ENCODE measurements at places on chromosomes 7 and 10. TPM values are rescaled to one million over a fixed set of nuclear protein-coding genes. Genes with fewer than 3 reads are reported as not detected.
A peak's percentile ranks its signal among the peaks of the same experiment; 100 is the strongest.

MAGI2 gene
- total RNA-seq: 0.14 TPM

ZNF716 gene
- not detected for total RNA-seq

PNLIPRP2 gene
- not detected for total RNA-seq

SRRM3 gene
- not detected for total RNA-seq

SLC39A12 gene
- total RNA-seq: not detected

GUSB gene
- total RNA-seq: 73.5 TPM

PHKG1 gene
- 2.3 TPM for total RNA-seq

LAMB4 gene
- not detected for total RNA-seq

GPC2 gene
- total RNA-seq: 12.6 TPM

GRCh38 chr7:4998910-4999309 lies 39.9 kb upstream of the MMD2 start:
- no peak for DNase-seq
- H3K4me1 ChIP-seq: peaks cover 1% of the 10 kb centered on the region
- H3K27ac ChIP-seq: no peak overlapping the region
- H3K36me3 ChIP-seq: peaks cover 21% of the 10 kb centered on the region
- no peaks in the 10 kb centered on the region for H3K27me3 ChIP-seq

- no peaks in the 10 kb centered on the region for H3K4me1 ChIP-seq
- no peaks in the 10 kb centered on the region for H3K27me3 ChIP-seq
- no peak overlapping the region for H3K4me3 ChIP-seq
- no peak overlapping the region for H3K27ac ChIP-seq
- DNase-seq: no peak
These were observed 152.7 kb downstream of the CUX1 start for GRCh38 chr7:101969997-101970585.

DNA sequence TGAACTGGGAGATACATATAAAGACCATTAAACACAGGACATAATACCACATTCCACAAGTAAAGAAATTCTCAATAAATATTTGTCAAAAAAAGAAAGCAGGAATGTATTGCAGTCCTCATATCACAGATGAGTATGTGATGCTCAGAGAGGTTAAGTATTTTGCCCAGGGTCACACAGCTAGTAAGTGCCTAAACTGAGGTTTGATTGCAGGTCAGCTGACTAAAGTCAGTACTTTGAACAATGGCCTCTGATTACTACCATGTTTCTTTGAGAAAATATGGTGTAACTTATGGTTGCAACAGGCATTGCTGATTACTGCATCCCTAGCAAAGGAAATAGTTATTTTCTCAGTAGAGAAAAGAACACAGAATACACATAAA lies 267.1 kb downstream of the ELMO1 start:
- H3K4me3 ChIP-seq: no peak overlapping the region
- peak overlapping the region; percentile 36 for H3K27ac ChIP-seq
- H3K4me1 ChIP-seq: peaks cover 9% of the 10 kb centered on the region
- no peak for DNase-seq
- peaks cover 16% of the 10 kb centered on the region for H3K36me3 ChIP-seq

DNA sequence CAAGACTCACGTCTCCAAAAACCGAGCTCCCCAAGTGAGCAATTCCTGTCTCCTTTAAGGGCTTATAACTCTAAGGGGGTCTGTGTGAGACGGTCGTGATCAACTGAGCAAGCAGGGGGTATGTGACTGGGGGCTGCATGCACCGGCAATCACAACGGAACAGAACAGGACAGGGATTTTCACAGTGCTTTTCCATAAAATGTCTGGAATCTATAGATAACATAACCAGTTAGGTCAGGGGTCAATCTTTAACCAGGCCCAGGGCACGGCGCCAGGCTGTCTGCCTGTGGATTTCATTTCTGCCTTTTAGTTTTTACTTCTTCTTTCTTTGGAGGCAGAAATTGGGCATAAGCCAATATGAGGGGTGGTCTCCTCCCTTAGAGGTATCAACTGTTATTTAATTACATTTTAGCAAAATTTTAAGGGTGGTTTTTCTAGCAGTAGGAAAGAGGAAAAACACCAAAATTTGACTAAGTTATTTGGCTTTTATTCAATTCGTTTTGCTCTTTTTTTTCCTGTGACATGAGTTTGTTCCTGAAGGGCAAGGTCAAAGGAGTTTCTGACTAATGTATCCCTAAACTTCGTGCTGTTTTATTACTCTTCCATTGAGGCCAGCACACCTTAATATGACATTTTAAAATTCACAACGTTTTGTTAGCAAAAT lies 121.4 kb upstream of the SEC61G start:
- no peak overlapping the region for H3K27ac ChIP-seq
- H3K4me1 ChIP-seq: no peaks in the 10 kb centered on the region
- H3K27me3 ChIP-seq: no peaks in the 10 kb centered on the region
- H3K4me3 ChIP-seq: no peak overlapping the region
- no peak for DNase-seq

DNA sequence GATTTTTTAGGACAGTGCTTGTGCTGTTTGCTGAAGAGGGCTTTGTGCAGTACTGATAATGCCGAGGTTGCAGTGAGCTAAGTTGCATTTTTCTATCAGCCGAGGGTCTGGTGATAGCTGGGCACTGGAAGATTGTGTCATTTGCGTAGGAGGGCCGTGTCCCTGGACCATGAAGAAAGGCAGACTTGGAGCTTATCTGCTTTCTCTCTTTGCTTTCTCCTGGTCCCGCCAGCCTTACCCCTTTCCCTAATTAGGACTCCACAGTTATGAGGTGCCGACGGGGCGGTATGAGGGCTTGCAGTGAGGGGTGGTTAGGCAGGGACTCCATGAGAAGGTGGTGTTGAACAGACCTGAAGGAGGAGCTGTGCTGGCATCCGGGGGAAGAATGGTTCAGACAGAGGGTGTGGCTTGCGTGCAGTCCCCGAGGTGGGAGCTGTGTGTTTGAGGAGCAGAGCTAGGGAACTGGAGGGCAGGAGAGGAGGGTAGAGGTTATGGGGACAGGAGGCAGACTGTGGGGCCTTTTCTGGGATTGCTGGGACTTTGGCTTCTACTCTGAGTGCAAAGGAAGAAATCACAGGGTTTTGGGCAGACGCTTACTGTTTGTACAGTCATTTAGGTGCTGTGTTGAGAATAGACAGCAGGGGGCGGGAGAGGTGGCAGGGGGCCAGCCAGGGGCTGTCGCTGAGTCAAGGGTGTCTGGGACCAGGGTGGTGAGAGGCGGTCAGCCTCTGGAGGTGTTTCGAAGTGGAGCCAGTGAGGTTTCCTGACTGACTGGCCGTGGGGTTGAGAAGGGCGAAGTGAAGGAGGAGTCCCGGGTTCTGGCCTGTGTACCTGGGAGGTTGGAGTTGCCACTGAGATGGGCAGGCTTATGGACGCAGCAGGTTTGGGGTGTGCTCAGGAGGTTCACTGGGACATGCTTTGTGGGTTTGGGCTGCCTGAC lies 43.4 kb downstream of the PRF1 start:
- H3K4me3 ChIP-seq: peak overlapping the region; percentile 79
- H3K27me3 ChIP-seq: no peaks in the 10 kb centered on the region
- H3K36me3 ChIP-seq: no peaks in the 10 kb centered on the region
- peak overlapping the region; percentile 96 for H3K27ac ChIP-seq

GRCh38 chr10:71218046-71218650 lies 5.8 kb downstream of the UNC5B start:
- H3K4me1 ChIP-seq: peaks cover 4% of the 10 kb centered on the region
- H3K4me3 ChIP-seq: peak overlapping the region; percentile 74
- no peaks in the 10 kb centered on the region for H3K36me3 ChIP-seq
- H3K27me3 ChIP-seq: peaks cover 66% of the 10 kb centered on the region

DNA sequence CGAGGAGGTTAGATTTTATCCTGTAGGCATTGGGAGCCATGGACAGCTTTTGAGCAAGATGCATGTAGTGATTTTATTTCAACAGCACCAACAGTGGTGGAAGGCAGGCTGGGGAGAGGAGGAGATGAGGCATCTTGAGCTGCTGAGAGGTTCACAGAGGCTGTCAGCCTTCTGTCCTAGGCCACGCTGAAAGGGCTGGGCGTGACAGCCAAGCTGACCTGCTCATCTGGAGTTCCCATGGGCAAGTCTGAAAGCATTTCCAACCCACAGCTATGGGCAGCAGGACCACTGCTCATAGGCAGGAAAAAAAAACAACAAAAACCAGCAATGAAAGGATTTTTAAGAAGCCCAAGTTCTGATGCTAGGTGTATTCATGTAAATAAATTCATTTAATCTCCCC lies 7.7 kb downstream of the NEURL1 start:
- H3K27ac ChIP-seq: no peak overlapping the region
- peaks cover 17% of the 10 kb centered on the region for H3K4me1 ChIP-seq
- H3K4me3 ChIP-seq: no peak overlapping the region
- peaks cover 65% of the 10 kb centered on the region for H3K27me3 ChIP-seq
- no peaks in the 10 kb centered on the region for H3K36me3 ChIP-seq

GRCh38 chr10:108422286-108422685 lies 1257.8 kb upstream of the SORCS1 start:
- no peak for DNase-seq
- no peaks in the 10 kb centered on the region for H3K36me3 ChIP-seq

GRCh38 chr10:128125416-128125943 lies 743 bp downstream of the MKI67 start:
- H3K27me3 ChIP-seq: peaks cover 8% of the 10 kb centered on the region
- peaks cover 40% of the 10 kb centered on the region for H3K4me1 ChIP-seq
- DNase-seq: no peak
- H3K27ac ChIP-seq: peak overlapping the region; percentile 95
- H3K36me3 ChIP-seq: peaks cover 42% of the 10 kb centered on the region

GRCh38 chr10:107144490-107144889 lies 20.0 kb downstream of the SORCS1 start:
- H3K4me3 ChIP-seq: no peak overlapping the region
- H3K27me3 ChIP-seq: no peaks in the 10 kb centered on the region
- no peaks in the 10 kb centered on the region for H3K4me1 ChIP-seq
- no peaks in the 10 kb centered on the region for H3K36me3 ChIP-seq
- H3K27ac ChIP-seq: no peak overlapping the region

DNA sequence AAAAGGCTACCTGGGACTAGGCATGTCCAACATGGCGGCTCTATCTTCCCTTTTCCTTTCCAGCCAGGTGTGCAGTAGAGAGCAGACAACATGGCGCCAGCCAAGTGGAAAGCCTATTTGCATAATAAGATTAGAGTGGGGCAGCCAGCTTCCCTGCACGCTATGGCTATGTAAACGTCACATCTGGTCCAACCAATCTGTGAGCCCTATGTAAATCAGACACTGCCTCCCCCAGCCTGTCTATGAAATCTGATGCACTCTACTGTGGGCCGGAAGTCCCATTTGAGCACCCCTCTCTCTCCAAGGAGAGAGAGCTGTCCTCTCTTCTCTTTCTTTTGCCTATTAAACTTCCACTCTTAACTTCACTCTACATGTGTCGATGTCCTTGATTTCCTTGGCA lies 984.9 kb upstream of the AUTS2 start:
- no peak overlapping the region for H3K27ac ChIP-seq
- no peaks in the 10 kb centered on the region for H3K27me3 ChIP-seq

- peaks cover 3% of the 10 kb centered on the region for H3K4me1 ChIP-seq
- H3K4me3 ChIP-seq: no peak overlapping the region
- DNase-seq: no peak
- peaks cover 7% of the 10 kb centered on the region for H3K36me3 ChIP-seq
- H3K27ac ChIP-seq: no peak overlapping the region
- no peaks in the 10 kb centered on the region for H3K27me3 ChIP-seq
These were observed 130.3 kb downstream of the NRF1 start for GRCh38 chr7:129741743-129742213.

DNA sequence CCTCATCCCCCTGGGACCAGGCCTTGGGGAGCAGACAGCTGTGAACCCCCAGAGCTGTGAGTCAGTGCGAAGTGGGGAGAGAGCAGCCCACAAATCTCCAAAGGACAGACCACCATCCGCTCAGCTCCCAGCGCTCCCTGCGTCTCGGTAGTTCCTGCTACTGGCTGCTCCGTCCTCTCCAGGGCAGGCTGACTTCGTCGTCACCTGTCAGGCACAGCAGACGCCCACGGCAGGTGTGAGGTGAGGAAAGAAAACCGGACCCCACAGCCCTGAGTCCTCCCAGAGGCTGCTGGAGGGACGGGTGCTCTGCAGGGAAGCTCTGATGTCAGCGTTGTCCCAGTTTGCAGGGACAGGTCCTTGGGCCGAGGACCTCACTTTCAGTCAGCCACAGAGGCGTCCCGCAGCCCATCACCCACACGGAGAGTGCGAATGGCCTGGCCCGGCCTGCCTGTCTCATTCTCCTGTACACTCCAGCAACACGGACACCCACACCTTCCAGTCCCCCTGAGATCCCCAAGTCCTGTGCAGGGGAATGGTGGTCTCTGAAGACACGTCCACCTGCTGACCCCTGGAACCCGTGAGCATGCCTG lies 95.2 kb downstream of the DNAJB6 start:
- DNase-seq: no peak
- H3K4me3 ChIP-seq: peak overlapping the region; percentile 40

GRCh38 chr7:134427896-134428295 lies 31.0 kb downstream of the AKR1B1 start:
- no peak overlapping the region for H3K27ac ChIP-seq
- DNase-seq: no peak
- no peak overlapping the region for H3K4me3 ChIP-seq
- no peaks in the 10 kb centered on the region for H3K36me3 ChIP-seq
- H3K4me1 ChIP-seq: peaks cover 14% of the 10 kb centered on the region
- H3K27me3 ChIP-seq: peaks cover 4% of the 10 kb centered on the region

DNA sequence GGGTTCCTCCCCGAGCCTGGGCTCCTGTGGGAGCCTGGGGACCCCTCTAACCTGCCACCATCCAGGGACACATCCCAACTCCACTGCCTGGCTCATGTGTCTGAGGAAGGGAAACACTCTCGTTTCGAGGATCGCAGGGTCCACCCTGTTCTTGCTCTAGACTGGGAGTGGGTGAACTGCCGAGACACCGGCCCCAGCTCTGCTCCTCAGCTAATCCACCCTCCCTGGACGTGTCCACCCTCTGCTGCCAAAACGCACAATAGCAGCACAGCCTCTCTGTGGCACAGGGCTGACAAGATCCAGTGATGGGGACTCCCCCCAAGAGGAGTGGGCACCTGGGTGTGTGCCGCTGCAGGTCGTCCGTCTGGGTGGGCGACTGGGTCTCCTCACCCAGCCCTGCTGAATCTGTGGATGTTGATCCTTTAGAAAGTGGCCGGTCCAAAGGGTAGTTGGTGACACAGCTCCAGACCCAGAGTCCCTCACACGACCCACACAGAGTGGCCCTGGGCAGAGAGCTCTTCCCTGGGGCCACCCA lies 65.2 kb upstream of the FAM20C start:
- H3K27me3 ChIP-seq: no peaks in the 10 kb centered on the region
- no peak for DNase-seq

DNA sequence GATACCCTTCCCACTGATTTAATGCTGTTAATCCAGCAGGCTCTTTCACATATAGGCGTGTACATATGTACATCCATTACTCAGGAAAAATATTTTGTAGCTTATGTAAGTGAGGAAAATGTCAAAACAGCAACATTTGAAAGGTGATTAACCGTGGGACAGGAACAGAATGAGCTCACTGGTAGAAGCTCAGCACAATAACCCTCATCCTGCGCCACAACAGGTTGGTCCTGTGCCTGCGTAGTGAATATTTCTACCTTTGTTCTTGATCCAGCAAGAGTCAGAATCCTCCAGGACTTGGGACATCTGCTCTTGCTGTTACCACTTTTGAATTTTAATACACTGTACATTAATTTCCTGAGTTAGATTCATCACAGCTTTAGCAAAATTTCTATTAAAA lies 359.4 kb downstream of the THSD7A start:
- no peaks in the 10 kb centered on the region for H3K36me3 ChIP-seq
- no peaks in the 10 kb centered on the region for H3K27me3 ChIP-seq
- H3K4me1 ChIP-seq: no peaks in the 10 kb centered on the region
- no peak for DNase-seq
- H3K27ac ChIP-seq: no peak overlapping the region

Data from activated naive CD8-positive, alpha-beta T cell treated with anti-CD3 and anti-CD28 coated beads, Interleukin-2, amount 10 ng/mL, durations not matched to agents 7 days and 5 days (primary cell).